ENCODE measurements at places on chromosomes 5 and 9.

- DNase-seq: no peak
Observed at GRCh38 chr9:22307013-22307711, 139.5 kb upstream of the DMRTA1 start.

DNA sequence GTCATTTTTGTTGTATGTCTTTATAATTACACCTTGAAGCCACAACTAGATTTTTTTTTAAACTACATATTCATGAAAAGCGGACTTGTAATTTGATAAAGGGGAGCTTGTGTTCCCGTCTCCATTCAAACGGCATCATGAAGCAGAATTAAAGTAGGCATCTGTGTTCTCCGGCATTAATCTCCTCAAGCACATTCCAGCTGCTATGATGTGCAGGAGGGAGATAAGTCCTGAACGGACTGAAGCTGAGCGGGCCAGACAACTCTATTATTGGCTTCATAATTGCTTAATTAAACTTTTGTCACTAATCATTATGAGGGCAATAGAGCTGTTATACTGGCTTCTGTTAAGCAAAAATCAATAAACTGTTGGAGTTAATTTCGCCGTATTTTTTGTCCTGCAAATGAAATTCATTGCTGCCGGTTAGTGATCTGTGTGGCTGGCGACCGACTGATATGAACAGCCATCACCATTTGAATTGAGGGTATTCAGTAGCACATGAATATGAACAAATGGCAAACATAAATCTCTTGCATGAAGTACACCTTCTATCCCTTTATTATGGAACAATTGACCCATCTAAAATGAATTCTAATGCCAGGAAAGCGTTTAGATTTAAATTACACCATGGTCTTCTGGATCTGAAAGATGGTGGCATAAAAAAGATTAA lies 408.8 kb upstream of the IRX1 start:
- DNase-seq: no peak

GRCh38 chr5:73365301-73365853 lies 83.2 kb downstream of the FOXD1 start:
- no peak for DNase-seq

DNA sequence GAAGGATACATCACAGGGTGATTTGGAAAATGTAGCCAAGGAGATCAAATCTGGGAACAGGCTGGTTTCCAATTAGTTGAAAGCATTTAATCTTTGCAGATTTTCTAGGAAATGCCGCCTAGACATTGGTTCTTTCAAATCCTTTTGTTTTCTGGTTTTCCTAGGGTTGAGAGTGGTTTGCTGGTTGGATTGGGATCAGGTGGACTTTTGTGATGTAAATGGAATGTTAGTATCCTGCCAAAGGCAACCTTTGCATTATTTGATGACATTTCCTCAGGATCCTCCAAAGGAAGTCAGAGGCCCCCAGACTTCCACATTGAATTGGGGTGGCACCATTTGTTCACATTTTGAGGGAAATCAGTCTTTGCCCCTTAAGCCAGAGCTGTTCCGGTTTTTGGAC lies 245.5 kb upstream of the RPS23 start:
- DNase-seq: no peak
